ENCODE measurements at places on chromosomes 1 and 21. TPM values are rescaled to one million over a fixed set of nuclear protein-coding genes. Genes with fewer than 3 reads are reported as not detected.

The GNAT2 gene
- polyA plus RNA-seq, result not detected

The RAB7B gene
- 0.30 TPM for polyA plus RNA-seq

The ESRRG gene
- polyA plus RNA-seq, result not detected

The NOS1AP gene
- polyA plus RNA-seq, result 0.25 TPM

The MANEAL gene
- polyA plus RNA-seq, result 13.8 TPM

The DYNLT4 gene
- not detected for polyA plus RNA-seq

The HUNK gene
- 0.63 TPM for polyA plus RNA-seq

The RHD gene
- not detected for polyA plus RNA-seq

The TBX19 gene
- polyA plus RNA-seq, result 1.0 TPM

The TNFRSF8 gene
- not detected for polyA plus RNA-seq

DNA sequence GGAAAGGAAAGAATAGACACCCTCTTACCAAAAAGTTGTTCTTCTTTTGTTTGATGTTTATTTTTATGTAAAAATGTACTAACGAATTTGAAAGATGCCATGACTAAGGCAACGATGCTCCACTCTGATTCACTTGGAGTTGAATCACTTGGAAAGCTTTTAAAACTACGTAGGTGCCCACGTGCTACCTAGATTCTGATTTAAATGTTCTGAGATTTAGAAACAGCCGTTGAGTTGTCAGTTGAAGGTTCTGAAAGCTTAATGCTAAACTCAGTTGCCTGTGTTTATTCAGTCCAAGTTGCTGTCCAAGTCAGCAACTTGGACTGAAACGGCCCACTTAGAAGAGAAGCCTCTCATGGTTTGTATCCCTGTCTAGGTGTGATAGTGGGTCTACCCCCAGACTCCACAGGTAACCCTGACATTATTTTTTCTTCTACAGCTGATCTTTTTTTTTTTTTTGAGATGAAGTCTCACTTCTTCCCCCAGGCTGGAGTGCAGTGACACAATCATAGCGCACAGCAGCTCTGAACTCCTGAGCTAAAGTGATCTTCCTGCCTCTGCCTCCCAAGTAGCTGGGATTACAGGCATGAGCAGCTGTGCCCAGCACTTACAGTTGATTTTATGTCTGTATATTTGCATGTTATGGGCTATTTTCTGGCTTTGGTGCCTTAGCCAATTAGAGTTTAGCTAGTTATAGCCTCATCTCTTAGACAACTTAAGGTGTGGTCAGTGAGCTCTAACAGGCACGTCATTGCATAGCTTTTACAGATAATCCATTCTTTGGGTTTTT is 1.4 kb upstream of the VAMP4 start:
- DNase-seq, result no peak

DNA sequence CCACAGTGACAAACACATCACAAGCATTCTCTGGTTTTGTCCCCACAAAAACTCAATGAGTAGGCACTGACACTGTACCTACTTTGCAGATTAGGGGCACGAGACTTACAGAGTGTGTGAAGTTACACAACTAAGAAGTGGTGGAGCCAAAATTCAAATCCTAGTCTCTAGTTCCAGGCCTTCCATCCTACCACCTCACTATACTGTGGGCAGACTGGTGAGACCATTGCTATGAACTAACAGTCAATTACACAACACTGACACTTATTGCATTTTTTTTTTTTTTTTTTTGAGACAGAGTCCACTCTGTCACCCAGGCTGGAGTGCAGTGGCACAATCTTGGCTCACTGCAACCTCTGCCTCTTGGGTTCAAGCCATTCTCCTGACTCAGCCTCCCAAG is 71.4 kb downstream of the KCNN3 start:
- DNase-seq, result no peak

DNA sequence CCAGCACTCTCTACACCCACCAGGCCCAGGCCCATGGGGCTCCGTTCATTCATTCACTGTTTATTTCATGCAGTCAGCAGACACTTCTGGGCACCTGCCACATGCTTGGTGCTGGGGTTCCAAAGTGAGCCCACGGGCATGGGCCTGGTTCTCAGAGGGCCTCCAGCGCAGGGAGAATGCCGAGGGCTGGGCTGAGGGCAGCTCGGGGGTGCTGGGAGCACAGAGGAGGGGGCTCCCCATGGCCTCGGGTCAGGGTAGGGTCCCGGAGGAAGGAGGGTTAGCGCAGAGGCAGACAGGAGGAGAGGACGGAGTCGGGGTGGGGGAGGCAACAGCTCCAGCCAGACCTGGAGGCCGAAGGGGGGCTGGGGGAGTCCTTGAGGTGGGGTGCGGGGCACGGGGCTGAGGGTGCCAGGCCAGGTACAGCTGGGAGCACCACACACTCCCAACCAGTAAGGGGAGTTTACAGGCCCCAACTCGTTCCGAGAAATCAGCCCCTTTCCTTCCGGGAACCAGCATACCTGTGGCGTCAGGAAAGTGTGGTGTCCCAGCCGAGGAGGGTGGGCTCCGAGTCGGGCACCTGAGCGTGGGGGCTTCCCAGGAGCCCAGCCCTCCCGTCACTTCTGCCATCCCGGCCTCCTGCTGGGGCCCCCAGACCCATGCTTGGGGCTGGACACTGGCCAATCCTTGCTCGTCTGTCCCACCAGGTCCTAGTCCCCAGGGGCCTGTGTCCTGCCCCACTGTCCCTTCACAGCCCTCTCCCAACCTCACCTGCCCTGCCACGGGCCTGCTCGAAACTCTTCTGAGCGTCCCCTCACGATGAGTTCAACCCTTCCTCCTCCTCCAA is 10.8 kb downstream of the ARHGEF16 start:
- no peak for DNase-seq

DNA sequence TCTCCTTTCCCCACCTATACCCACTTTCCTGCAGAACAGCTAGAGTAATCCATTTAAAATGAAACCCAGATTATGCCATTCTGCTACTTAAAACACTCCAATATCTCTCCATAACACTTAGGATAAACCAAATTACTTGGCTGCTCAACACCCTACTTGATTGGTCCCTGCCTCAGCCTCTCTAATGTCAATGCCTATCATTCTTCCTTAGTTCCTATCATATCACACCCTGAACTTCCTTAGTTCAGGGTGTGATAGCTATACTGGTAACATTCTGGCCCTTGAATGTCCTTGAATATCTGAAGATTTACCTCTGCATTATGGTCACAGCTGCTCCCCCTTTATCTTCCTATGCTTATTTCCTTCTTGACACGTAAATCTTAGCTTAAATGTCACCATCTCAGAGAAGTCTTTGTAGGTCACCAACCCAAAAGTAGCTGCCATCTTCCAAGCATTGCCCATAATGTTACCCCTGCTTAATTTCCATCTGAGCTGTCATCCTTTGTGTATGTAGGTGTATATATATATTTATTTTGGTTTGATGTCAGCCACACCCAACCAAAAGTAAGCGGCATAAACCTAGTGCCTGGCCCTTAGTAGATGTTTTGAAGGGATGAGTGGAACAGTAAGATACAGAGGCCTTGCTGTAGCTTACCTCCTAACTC is 379.8 kb downstream of the PTPRC start:
- DNase-seq, result no peak

- DNase-seq, result no peak
Measured at GRCh38 chr21:46058431-46059145, 39.3 kb upstream of the COL6A2 start.

- no peak for DNase-seq
Measured at GRCh38 chr1:23401313-23401712, 23.2 kb downstream of the TCEA3 start.

DNA sequence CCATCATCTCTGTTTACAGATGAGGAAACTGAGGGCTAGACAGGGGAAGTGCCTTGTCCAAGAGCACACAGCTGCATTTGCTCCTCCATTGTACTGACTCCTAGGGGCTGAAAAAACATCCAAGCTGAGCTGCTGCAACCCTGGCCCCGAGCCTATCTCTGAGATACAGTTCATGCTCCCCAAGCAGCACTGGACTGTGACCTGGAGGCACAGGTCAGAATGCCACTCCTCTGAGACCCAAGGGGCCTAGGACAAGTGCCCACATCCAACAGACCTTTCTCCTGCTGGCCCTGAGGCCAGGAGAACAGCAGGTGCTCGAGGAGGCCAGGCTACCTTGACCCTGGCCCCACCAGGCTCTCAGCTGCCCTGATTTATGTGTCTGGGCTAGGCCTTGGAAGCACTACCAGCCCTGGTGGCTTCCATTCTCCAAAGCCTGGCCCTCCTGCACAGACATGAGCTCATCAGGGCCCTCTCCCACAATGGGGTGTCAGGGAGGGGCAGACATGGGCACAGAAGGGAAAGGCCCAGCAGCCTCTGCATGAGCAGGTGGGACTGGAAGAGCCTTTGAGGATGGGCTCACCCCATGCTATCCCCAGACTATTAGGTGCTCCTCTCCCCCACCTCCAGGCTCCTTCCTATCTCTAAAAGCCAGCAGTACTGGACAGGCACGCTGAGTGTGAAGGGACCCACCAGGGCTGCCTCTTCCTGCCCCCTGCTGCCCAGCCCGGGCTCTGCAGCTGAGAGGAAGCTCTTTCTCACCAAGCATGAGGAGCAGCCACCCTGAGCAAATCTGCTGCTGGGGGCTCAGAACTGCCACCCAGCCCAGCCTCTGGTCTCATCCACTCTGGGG is 18.8 kb downstream of the ADGRB2 start:
- DNase-seq, result peak; percentile 54

DNA sequence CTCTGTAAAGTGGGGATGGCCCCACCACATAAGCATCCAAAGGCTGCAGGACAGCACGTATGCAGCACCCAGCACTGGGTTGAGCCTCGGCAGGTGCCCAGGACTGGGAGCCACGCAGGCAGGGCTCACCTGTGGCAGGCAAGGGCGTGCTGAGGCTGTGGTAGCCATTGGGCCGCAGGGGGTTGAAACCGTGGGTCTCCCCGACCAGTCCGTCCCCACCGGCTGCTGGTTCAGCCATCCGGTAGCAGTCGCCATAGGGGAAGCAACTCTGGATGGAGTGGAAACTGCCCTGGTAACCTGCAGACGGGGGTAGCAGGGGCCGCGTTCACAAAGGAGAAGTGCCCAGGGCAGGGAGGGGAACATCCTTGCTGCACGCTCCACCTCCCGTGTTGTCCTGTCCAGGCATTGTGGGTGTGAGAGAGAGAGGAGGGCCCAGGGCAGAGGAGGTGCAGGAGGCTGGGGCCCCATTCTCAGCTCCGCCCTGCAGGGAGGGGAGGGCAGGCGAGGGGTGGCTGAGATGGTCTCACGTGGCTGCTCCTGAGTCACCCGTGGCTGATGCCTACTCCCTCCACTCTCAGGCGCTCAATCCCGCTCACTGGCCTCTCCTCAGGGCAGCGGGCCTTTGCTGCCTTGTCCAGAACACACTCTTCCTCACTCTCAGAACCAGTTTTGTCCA is 49.9 kb downstream of the DMRTB1 start:
- DNase-seq, result no peak

- DNase-seq, result no peak
Measured at GRCh38 chr1:30366911-30367310, 356.5 kb downstream of the MATN1 start.

DNA sequence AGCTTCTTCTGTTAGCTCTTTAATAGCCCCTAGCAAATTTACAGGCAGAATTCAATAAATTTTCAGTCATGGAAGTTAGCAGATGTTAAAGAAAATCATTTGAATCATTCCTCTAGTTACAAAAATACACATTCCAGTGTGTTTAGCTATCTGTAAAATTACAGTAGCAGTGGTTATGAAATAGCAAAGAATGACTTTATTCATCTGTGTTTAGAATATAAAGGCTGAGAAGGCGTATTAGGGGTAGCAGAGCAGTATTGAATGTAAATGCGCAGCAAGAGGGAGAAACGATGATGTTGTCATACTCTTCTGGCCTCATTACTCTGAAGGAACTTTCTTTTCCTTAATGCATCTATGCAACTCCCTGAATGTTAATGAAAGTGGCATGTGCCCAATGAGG is 106.2 kb upstream of the CYYR1 start:
- no peak for DNase-seq

GRCh38 chr1:244065063-244065793 is 14.1 kb downstream of the ZBTB18 start:
- peak; percentile 40 for DNase-seq

GRCh38 chr1:154970631-154971340 is at the start of gene SHC1:
Gene SHC1, minus strand, starts transcription at chr1:154970747. Its CDS starts 221 bp downstream, at chr1:154970526.
- DNase-seq, result peak; percentile 93

DNA sequence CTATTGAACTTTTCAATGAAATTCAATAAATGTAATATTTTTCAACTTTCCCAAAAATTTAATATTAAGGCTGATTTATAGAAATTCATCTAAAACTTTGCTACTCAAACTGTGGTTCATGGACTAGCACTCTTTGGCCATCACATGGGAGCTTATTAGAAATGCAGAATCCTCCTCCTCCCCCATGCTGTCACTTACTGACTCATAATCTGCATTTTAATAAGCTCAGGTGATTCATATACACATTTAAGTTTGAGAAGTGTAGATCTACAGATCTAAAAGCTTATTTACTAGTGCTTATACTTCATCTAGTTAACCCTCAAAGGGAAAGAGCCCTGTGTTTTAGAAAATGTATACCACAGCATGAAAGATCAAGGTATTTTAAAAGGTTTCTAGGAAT is 84.3 kb downstream of the HS2ST1 start:
- no peak for DNase-seq

GRCh38 chr1:160836561-160836960 is 26.1 kb downstream of the CD244 start:
- DNase-seq, result no peak

GRCh38 chr1:70284366-70284765 is 63.2 kb downstream of the SRSF11 start:
- no peak for DNase-seq

GRCh38 chr1:3945916-3946840 is 46.1 kb upstream of the C1orf174 start:
- no peak for DNase-seq

GRCh38 chr1:89539128-89539527 is 14.5 kb downstream of the LRRC8B start:
- no peak for DNase-seq

- peak; percentile 68 for DNase-seq
Measured at GRCh38 chr1:154186177-154186576, 5.7 kb downstream of the TPM3 start.

- no peak for DNase-seq
Measured at GRCh38 chr1:44947063-44947773, 39.2 kb downstream of the EIF2B3 start.

- no peak for DNase-seq
Measured at GRCh38 chr1:40986956-40987355, 7.5 kb downstream of the CTPS1 start.

- DNase-seq, result no peak
Measured at GRCh38 chr1:92822879-92823278, 9.0 kb upstream of the RPL5 start.

GRCh38 chr1:111251570-111251969 is 24.1 kb downstream of the CHI3L2 start:
- DNase-seq, result no peak

DNA sequence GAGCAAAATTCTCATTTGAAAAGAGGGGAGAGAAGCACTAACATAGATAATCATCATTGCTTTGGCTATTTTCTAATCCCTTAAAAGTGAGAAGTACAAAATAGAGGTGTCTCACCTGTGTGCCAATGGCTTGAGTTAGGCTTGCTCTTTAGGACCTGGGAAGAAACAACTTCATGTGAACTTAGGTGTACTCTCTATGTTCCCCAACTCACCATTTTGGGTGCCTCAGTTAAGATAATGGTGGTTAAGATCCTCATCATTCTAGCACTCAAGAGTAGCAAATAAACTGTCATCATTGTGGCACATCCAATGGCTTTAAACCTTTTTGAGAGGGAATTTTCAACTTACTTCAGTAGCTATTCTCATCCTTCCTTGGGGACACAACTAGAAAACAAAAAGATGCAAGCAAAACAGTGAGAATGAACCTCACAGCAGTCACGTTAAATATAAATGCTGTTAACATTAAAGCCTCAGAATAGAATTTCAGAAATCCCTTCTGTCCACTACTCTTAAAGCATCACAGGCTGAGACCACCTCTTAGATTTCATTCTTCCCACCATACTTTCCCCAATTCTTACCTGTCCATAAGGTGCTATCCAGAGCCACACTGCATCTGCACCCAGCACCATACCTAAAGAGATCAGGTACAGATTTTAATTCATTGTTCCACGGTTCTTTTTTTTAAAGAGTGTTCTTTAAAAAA is 1.2 kb downstream of the GAS5 start:
- DNase-seq, result no peak
